ENCODE measurements at places on chromosomes 6 and 20.

- DNase-seq, result no peak
Observed at GRCh38 chr20:37902504-37903313, at the start of gene VSTM2L. VSTM2L (plus strand) TSS chr20:37903127; CDS start chr20:37903351, 224 bp downstream.

GRCh38 chr6:113828984-113829695 lies 28.0 kb upstream of the MARCKS start:
- no peak for DNase-seq

DNA sequence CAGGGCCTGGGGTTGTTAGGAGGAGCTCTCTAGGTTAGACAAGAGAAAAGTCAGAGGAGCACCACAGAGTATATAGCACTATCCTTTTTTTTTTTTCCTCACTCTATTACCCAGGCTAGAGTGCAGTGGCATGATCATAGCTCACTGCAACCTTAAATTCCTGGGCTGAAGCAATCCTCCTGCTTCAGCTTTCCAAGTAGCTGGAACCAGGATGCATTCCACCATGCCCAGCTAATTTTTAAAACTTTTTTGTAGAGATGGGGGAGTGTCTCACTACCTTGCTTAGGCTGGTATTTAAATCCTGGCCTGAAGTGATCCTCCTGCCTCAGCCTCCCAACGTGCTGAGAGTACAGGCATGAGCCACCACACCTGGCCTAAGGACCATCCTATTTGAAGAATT lies 19.3 kb upstream of the AKIRIN2 start:
- no peak for DNase-seq

DNA sequence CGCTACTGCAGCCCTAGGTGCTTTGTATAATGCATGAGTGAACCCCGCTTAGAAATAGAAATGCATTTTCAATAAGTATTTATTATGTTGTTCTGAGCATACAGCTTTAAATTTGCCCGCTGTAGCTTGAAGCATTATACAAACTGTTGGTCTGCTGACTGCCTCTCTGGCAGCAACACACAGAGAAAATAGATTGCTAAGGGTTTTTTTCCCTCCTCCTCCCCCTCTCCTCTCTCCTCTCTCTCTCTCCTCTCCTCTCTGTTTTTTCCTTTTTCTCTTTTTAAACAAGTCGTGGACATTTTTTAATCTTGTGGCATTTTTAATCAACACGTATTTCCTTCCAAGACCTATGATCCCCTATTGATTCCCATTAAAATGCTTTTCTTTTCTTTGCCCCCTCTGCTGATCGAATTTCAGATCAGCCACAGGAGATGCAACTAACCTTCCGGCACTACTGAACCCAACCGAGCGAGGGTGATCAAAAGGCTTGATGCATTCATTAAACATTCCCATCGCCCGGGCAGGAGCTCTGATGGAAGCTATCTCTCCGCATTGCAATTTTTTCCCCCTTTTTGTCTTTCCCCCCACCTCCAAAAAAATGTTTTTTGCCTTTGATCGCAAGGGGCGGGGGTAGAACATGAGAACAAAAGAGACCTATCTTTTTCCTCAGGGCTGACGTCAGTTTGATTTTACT lies 90.7 kb upstream of the ARID1B start:
- DNase-seq, result no peak

DNA sequence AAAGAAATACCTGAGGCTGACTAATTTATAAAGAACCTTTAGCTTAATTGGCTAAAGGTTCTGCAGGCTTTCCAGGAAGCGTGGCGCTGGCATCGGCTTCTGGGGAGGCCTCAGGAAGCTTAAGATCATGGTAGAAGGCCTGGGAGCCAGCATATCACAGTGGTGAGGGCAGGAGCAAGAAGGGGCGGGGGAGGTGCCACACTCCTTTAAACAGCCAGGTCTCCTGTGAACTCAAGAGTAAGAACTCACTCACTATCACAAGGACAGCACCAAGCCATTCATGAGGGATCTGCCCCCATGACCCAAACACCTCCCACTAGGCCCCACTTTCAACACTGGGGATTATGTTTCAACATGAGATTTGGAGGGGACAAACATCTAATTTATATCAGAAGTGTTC lies 34.4 kb upstream of the SLC4A11 start:
- DNase-seq, result no peak

DNA sequence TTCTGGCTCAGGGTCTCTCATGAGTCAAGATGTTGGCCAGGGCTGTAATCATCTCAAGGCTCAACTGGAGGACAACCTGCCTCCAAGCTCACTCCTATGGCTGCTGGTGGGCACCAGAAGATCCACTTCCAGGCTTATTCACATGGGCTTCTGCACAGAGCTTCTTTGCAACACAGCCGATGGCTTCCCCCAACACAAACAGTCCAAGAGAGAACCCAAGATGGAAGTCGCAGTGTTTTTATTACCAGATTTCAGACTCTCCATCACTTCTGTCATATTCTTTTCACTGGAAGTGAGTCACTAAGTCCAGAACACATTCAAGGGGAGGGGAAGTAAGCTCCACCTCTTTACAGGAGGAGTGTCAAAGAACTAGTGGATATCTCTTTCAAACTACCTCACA lies 75.5 kb downstream of the CD164 start:
- no peak for DNase-seq

- no peak for DNase-seq
Observed at GRCh38 chr6:12504325-12504966, 212.1 kb upstream of the PHACTR1 start.

GRCh38 chr6:84007871-84008270 lies 25.7 kb upstream of the MRAP2 start:
- no peak for DNase-seq

- no peak for DNase-seq
Observed at GRCh38 chr6:1745814-1746213, 136.1 kb downstream of the FOXC1 start.

DNA sequence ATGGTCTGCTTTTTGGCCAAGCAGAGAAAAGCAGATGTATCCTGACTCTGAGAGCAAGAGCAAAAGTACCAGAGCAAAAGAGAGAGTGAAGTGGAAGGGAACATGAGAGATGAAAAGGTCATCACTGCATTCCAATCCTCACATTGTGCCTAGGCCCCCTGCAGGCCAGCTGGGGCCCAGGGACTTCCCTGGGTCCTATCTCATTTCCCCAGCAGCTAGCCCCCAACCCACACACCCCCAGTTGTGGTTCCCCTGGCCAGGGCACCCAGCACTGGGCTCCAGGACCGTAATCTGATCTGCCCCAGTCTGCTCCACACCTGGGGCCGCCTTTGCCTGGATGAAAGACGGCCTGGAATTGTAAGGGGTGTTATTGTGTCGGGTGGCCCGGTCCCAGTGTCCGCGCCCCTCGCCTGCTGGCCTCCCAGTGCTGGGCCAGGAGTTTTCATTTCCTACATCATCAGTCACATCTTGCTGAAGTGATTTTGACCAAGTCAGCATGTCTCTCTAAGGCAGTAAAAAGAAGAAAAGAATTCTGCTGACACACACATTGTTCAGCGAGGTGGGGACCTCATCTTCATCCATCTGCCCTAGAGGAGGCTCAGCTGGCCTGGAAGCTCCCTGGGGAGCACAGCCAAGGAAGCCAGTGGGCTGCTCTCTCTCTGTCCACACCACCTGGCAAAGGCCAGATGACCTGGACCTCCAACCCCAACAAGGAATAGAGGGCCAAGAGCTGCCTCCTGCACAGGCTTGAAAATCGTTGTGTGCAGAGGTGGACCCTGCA lies 4.0 kb upstream of the BMP7 start:
- no peak for DNase-seq

DNA sequence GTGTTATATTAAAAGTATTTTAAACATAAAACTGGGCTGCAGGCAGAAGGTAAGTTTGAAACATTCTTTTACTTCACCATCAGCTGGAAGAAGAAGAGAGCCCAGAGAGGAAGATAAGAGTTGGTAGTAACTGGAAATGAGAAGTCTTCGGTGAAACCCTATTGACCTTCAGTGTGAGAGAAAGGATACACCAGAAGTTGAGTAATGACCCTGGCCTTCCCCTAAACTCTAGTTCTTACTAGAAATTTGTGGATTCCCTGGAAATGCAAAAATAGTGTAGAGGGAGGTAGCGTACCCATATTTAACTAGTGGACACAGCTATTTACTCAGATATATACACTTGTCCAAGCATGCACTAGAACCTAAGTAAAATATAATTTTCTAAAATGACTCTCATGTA lies 8.0 kb upstream of the EPM2A start:
- no peak for DNase-seq

DNA sequence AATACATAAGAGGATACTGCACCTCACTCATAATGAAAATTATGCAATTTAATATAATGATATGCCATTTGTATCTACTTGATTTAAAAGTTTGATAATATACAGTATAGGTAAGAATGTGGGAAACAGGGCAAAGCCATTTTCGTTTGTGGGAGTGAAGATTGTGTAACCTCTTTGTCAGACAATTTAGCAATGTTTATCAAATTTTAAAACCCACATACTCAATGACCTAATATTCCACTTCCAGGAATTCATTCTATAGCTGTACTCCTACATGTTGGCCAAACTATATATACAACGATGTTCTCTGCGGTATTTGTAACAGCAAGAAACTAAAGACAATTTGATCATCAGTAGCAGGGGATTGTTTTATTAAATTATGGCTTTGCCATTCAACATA lies 17.8 kb upstream of the FKBP5 start:
- no peak for DNase-seq

GRCh38 chr6:26103141-26103769 lies 16.0 kb downstream of the HFE start:
- no peak for DNase-seq

DNA sequence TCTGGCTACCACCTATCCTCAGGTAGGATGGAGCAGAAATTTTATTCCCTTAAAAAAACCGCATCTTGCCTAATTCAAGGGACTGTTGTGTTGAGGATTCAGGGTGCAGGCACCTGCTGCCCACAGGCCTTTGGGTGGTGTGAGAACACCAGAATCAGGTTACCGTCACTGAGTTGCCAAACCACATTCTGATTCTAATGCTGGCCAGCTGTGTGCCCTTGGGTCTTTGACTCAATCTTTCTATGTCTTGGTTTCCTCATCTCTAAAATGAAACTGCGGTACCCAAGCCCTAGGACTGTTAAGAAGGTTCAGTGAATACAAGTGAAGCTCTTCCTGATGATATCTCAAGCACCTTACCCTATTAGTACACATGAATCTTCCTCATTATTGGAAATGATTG lies 827.3 kb downstream of the DHX35 start:
- no peak for DNase-seq

- DNase-seq, result no peak
Observed at GRCh38 chr6:127893541-127893940, 7.3 kb downstream of the THEMIS start.

- DNase-seq, result no peak
Observed at GRCh38 chr6:151616091-151616513, 122.3 kb downstream of the CCDC170 start.
